ENCODE measurements at places on chromosomes 5 and 9.

DNA sequence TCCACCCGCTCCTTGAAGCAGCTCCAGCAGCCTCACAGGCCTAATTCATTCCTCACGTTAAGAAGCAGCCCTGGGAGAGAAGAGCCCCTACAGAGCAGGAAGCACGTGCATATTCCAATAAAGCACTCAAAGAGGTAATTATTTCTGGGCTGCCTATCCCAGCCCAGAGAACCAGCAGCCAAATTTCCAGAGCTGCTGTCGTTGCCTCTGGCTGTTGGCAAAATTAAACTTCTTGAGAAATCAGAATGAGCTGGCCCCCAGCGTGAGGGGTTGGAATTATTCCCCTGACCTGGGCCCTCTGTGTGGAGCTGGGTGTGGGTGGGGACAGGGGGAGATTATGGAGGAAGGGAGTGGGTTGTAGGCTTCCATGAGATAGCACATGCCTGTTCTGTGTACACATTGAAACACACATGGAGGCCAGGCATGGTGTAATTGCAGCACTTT, 86.8 kb upstream of the HSPA9 start:
- no peak for DNase-seq

DNA sequence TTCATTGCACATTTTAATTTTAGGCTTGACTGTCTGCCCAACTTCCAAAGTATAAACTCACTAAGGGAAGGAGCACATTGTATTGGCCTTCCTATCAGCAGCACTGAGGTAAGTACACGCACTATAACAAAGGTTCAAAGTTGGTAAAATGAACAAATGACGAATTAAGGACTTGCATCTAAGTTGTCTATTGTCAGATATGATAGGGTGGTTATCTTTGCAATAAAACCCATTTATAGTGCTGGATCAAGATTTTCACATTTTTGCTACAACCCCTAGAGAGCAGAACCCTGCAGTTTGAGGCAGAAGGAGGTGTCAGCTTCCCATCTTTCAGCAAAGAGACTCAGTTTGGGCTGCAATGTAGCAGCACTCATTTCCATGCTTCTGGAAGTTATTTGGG, 5.1 kb downstream of the HOMER1 start:
- no peak for DNase-seq

DNA sequence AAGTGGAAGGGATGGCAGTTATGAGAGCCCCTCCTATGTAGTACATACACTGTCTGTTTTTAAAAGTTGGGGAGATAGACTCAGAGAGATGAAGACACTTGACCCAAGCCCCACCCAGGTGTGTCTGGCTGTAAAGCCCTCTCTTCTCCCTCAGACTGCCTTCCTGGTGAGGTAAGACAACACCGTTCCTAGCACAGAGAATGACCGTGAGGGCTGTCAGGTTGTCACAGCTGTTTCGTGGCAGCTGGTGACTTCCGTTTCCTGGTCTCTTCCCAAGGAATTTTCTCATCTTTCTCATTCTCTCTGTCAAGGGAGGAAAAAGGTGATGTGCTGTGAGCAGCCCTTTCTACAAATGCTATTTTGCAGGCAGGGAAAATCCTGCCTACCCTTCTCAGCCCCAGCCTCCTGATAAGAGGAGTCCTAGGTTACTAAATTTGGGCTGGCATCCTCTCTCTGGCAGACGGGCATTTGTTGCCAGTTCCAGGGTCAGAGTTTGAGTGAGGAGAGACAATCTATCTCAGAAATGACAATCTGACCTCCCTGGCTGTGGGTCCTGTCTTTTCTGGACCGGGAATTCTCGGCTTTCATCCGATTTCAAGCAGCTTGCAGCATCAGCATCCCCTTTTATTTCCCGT, 263.5 kb upstream of the PANK3 start:
- no peak for DNase-seq

DNA sequence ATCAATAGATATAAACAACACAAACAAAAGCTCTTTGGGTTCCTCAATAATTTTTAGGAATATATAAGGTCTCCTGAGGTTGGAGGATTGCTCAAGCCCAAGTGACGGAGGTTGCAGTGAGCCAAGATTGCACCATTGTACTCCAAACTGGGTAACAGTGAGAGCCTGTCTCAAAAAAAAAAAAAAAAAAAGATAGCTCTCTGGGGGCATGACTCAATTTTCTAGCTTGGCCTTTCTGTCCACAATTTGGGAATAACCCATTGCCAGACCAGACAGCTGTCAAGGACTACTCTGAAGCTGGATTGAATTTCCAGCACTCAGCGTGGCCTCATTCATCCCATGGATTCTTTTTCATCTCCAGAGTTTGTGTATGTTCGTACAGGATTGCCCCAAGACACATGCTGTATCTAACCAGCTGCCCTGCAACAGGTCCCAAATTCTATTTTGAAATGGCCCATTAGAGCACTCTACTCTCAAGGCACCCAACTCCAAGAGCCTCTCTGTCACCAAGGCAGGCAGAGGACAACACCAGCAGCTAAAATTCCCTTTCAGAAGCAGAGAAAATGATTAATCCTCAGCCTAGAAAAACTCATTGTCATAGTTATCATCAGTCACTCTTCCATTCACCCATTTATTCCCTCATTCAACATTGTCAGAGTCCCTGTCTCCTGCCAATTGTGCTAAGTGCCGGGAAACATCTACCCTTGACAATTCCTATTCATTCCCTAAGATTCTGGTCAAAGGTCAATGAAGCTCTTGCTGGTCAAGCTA, 8.7 kb downstream of the FAM193B start:
- DNase-seq, result peak; percentile 76

GRCh38 chr9:37997636-37998374, 71.2 kb downstream of the SHB start:
- DNase-seq, result no peak

DNA sequence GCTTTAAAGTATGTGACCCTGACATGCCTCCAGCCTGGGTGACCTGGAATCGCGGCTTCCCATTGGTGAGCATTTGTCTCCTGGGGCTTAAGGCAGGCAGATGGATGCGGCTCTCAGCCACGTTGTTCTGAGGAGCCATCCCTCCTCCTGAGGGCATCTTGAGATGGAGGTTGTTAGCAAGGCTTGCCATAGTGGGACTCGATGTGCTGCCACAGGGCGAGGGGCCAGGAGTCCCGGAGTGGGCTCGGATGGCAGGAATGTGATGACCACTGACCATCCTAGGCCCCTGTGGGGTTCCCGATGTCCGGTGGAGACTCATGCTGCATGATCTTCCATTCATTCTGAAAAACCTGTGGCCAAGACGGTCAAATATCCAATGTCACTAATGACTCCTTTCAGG, 13.8 kb downstream of the GLIS3 start:
- DNase-seq, result no peak

GRCh38 chr5:38420691-38421390, 135.6 kb downstream of the LIFR start:
- peak; percentile 82 for DNase-seq

DNA sequence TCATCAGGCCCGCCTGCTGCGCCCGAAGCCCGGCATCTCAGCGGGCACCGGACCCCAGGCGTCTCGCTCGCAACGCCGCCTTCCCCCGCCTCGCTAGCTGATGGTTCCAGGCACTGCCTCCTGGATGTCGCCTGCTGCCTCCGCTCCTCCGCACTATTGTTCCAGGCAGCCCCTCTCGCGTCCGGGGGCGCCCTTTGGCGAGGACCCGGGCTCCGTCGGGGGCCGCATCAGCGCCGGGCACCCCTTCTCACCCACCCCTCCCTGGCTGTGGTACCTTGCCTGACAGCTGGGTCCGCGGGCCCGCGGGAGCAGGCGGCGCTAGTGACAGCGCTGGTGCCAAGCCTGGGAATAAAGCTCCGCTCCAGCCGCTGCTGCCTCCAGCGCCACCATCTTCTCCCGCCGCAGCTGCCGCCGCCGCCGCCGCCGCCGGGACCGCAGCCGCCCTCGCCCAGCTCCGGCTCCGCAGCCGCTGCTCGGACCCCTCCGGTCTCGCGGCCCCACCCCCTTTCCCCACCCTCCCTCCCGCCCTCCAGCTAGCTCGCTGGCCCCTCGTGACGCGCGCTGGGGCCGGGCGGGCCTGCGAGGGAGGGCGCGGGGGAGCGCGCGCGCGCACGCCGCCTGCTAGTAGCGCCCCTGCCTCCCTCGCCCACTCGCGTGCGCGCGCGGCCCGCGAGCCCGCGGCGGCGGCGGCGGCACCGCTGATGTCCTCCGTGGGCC, at the start of gene APBA1:
TSS of gene APBA1 (minus strand) at position 493 of the 717 bp plus-strand sequence.
- DNase-seq, result no peak

DNA sequence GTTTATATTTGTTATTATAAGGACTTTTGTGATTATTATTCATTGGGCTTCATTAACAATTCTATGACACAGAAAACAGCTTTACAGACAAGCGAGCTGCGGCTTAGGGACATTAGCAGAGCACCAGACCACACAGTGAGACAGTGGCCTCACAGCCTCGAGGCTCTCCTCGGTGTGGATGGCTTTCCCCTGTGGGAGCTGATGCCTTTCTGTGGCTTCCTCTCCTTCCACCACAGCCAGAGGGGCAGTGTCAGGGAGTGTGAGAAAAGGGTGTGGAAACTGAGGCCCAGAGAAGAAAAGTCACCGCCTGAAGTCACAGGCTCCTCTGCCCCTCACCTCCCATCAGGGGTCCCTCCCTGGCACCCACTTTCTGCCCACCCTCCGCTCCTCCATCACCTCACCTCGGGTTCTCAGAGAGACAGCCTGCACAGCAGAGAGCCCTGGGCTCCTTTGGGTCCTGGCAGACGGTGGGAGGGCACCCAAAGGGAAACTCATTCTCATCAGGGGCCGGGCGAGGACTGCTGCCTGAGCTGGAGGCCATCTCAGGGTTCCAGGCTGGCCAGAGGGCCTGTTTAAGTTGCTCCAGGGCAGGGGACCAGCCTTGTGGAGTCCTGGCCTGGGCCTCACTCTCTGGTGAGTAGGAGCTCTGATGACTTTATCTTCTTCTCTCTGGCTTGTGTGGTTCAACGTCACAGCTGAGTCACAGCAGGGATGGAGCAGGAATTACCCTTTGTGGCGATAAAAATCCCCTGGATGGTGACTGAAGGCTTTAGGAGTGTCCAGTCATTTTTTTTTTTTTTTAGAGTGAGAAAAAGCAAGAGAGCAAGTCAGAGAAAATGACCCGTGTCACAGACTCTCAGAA, 830 bp downstream of the TRAF1 start:
- peak; percentile 68 for DNase-seq

GRCh38 chr5:1026700-1027621, 18.4 kb downstream of the NKD2 start:
- no peak for DNase-seq
